Heart left ventricle (tissue), 16 donors: ENCODE measurements at places on chromosomes 1 and 21.

- DNase-seq, result no peak
Measured at GRCh38 chr1:74481607-74482006, 30.8 kb downstream of the LRRC53 start.

DNA sequence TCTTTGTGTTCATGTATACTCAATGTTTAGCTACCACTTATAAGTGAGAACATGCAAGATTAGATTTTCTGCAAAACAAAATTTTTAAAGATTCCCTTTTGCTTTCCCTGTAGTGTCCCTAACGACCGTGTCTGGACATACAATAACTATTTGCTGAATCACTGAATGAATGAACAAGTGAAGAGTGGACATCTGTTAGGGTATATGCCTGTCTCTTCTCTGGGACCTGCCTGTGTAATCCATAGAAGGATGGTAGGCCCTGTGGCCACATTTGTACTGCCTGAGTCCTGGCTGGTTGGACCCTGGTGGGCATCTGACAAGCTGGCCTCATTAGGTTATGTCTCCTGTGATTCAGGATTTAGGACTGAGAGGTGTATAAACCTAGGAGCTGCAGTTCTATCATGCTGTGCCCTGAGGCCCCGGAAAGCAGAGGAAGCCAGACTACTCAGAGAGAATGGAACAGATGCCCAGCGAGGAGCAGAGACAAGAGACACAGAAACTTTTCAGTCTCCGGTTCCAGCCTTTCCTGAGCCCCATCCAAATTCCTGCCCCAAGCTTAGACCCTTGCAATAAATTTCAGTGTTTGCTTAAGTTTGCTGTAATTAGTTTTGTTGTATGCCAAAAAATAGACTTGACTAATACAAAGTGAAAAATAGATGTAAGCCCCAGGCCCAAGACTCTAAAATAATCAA is 7.5 kb upstream of the NCF2 start:
- DNase-seq, result no peak

GRCh38 chr1:6298940-6299465 is 38.1 kb upstream of the GPR153 start:
- DNase-seq, result no peak

GRCh38 chr1:89088572-89088971 is 23.6 kb upstream of the GBP1 start:
- DNase-seq, result no peak

DNA sequence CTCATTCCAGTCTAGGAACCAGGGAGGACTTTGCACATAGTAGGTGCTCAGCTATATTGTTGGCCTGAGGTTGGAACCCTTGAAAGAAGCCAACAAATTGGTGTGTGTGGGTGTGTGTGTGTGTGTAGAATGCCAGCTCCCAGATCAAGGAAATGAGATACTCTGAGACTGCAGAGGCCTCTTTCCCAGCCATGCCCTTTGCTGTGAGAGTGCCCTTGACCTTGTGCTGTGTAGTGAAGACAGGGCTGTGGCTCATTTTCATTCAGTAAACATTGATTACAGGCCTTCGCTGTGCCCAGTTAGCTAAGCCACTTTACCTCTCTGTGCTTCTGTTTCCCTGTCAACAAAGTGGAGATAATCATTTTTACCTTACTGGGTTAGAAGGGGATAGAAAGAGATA is 3.2 kb downstream of the CYP4B1 start:
- DNase-seq, result no peak

GRCh38 chr1:176752505-176752904 is 289.5 kb downstream of the PAPPA2 start:
- DNase-seq, result no peak

GRCh38 chr1:91684481-91685196 is 184.0 kb downstream of the CDC7 start:
- DNase-seq, result no peak

DNA sequence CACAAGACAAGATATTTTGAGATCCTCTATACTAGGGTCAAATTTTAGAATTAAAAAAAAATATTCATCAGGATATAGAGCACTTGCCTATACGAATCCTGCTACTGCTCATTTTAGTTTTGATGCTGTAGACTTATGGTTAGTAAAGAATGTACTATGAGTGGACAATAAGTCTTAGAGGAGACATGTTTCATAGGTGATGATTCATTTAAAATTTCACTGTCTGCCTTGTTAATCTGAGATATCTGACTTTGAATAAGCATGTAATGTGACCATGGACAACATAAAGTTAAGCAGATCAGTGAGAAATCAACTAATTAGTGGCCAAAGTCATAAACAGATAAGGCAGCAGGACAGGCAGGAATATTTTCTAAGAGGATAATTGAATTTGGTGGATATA is 106.8 kb upstream of the HP1BP3 start:
- DNase-seq, result no peak

GRCh38 chr1:224065455-224065854 is 48.5 kb upstream of the FBXO28 start:
- no peak for DNase-seq
